Vagina (tissue), 2 donors: ENCODE measurements at places on chromosomes 13 and 19.

- no peak for DNase-seq
Measured at GRCh38 chr19:28956421-28956820, 256.5 kb downstream of the UQCRFS1 start.

DNA sequence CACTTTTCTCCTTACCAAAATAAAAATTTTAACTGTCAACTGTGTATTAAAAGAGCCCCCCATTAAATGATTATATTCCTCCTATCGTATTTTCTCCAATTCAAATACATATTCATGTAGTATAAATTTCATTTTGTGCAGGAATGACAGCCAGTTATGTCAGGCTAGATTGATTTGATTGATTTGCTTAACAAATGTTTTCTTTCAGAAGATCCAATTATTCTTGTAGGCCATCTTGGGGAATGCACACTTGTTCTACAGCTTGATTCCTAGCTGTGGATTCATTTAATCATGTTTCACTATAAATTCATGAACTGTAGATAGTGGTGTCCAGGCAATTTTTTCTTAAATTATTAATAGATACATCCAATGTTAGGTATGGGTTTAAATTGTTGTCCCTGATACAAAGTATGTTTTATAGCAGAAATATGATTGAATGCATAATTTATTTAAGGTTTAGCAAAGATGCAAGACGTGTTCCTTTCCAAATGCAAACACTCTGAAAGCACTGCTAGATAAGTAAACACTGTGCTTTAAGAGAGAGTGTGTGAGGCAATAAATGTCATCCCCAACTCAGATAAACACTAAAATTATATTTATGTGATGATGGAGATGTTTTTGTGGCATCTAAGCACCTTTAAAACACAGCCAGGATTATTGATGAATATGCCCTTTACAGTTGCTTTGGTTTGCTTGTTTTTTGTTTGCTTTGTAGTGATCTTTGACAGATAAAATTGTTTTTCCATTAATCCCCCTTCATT is 531.1 kb downstream of the DCT start:
- DNase-seq, result no peak

GRCh38 chr13:20960663-20961309 is 58.2 kb upstream of the XPO4 start:
- DNase-seq, result no peak

DNA sequence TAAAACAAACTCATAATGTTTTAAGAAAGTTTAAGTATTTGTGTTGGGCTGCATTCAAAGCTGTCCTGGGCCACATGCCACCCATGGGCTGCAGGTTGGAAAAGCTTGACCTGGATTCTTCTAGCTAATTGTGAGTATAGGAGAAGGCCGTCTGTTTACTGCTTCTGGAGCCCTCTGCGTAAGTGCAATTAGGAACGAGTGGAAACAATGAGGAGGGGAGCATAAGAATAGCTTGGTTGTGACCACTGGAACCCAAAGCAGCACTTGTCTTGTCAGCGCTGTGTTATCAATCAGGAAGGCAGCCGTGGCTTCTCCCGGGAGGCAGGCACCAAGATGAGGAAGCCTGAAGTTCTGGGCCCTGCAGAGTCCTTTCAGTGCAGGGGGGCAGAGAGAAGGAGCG is 110.4 kb upstream of the MBNL2 start:
- no peak for DNase-seq

DNA sequence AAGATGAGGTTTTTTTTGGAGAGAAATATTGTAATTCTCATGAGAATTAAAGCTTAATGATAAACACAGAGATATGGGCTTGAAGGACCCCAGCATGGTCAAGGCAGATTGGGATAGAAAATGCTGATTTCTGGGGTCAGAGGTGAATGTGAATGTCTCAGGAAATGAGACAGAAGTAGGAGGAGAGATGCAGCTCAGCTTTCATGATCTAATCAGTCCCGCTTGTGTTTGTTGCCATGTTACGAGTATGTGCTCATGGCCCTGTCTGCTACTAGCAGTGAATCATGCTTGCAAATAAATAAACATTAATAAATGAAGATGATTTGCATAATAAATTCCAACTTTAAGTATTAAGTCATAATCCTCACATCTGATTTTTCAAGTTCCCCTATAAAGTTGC is 23.0 kb upstream of the NDFIP2 start:
- no peak for DNase-seq

DNA sequence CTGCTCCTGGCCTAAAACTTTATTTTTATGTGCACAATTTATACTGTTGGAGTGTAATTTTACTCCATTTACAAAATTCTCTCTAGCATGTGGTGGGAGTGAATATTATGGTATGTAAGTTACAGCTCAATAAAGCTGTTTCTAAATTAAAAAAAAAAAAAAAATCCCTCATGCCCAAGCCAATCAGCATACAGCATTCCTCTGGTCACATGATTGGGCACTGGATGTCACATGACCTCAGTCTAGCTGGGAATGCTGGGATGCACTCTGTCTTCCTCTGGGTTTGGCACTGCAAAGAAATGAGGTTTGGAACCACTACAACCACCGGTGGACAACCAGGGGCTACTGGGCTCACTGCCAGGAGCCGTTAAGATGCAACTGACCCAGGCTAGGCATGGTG is 67.6 kb downstream of the ZNF557 start:
- DNase-seq, result no peak

DNA sequence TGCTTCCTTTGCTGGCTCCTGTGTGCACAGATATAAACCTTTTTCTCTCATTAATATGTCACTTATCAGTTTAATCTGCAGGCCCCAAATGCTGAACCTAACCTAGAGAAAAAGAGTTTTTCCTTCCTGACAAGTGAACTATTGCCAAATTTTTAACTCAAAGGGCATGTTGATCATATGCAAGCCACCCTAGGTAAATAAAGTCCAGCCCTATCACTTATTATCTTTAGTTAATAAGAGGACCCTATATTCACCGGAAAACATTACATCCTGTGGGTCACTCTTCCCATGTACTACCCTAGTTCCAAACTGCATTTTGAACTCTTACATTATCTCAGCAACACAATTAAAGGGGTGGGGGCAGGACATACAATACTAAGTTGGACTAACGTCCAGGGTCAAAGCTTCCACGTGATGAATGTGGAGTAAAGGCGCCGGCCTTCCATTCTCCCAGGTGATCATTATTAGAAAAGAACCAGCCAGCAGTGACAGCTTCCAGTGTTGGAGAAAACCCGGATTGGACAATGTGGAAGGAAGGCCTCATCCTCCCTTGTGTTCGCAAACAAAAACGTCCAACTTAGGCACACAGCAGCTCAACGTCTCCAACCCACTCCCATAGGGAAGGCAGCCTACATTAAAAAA is 86.6 kb downstream of the STK24 start:
- DNase-seq, result no peak

DNA sequence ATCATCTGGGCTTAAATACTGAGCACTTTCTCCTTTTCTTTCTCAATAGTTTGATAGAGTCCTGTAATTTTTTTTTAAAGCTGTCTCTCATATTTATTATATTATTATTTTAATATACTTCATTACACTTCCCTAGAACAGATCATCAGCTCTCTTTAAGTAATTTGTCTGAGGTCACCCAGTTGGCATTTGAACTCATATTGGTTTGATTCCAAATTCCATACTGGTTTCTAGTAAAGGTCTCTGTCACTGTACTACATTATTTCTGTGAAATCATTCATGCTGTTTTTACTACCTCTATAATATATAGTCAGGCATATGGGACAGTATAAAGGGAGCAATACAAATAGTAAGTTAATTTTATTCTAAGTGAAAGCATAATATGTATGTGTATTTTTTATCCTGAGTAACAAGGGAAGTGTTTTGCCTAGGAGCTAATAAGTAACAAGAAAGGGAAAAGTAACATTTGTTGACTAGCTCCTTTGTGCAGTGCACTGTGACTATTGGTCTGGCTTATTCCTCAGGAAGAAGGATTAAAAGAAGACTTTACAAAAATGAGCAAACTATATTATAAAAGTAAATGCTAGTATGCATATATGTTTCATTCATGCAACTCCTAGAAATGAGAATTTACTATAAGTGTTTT is 14.3 kb downstream of the LPAR6 start:
- no peak for DNase-seq

DNA sequence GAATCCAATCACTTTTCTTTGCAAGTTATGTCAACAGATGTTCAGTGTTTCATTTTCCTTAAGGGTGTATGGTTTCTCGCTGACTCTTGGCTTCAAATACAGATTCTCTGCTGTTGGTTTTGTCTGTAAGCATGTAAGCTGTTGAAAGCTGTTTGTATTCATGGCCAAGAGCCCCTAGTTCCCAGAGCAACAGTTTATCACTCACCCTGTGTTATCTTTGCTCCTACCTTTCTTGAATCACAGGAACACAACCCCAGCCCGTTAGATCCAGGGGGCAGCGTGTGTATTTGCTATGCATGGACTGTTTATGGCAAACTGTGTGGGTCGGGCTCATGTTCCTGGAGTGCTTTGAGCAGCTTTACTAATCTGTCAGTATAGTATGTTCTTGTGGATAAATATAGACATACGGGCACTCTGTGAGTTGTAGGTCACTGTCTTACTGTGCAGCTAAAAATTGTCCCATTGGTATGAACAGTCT is 28.9 kb downstream of the FRY start:
- no peak for DNase-seq
